ENCODE measurements at places on chromosomes 2 and 18.

GRCh38 chr18:23779696-23780303 lies 90.5 kb downstream of the LAMA3 start:
- DNase-seq, result no peak

GRCh38 chr2:78568782-78569373 lies 456.6 kb upstream of the REG3G start:
- no peak for DNase-seq

- DNase-seq, result no peak
These were observed 38.8 kb downstream of the ZNF519 start for GRCh38 chr18:14093307-14093915.

DNA sequence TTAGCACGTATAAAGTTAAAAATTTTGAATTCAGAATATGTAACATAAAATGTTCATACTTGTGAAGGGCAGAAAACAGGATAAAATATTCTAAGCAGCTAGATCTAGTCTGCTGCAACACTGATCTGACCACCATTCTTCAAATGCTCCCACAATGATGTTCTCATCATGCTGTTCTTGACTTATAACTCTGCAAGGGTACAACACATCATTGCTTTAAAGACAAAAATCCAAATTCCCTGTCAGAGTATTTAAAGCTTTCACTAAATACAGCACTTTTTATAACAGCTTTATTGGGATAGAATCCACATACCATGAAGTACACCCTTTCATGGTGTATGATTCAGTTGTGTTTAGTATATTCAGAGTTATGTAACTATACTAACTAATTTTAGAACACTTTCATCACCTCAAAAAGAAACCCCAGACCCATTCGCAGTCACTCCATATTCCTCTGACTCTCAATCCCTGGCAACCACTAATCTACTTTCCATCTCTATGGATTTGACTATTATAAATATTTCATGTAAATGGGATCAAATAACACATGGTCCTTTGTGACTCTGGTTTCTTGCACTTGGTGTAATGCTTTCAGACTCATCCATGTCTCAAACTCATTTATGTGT lies 56.4 kb downstream of the MAP4K3 start:
- DNase-seq, result no peak

GRCh38 chr2:135052997-135053474 lies 944 bp downstream of the RAB3GAP1 start:
- DNase-seq, result peak; percentile 8

DNA sequence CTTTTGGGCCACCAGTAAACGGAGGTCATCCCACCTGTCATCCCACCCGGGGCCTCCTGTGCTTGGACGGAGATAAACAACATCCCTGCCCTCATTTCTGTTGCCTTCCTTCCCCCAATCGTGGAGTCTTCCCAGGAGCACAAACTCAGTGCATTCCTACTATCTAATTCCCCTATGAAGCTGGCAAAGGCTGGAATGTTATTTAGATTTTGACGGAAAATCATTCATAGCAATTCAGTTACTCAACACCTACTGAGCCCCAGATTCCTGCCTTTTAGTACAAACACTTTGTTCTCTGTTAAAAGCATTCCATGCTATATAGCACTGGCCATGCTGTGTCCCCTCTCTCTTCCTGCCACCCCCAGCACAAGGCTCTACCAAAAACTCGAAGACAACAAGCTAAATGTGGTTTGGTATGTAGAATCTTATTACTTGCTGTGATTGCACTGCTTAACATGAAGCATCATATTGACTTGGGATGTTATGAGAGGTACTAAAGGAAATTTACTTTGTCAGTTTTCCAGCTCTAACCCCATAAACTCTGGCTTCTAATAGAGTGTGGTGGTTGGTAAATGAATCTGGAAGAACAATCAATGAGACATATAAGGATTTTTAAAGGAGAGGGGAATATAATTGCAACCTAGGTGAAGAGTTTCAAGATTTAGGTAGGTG lies 32.3 kb upstream of the IMPA2 start:
- DNase-seq, result no peak

DNA sequence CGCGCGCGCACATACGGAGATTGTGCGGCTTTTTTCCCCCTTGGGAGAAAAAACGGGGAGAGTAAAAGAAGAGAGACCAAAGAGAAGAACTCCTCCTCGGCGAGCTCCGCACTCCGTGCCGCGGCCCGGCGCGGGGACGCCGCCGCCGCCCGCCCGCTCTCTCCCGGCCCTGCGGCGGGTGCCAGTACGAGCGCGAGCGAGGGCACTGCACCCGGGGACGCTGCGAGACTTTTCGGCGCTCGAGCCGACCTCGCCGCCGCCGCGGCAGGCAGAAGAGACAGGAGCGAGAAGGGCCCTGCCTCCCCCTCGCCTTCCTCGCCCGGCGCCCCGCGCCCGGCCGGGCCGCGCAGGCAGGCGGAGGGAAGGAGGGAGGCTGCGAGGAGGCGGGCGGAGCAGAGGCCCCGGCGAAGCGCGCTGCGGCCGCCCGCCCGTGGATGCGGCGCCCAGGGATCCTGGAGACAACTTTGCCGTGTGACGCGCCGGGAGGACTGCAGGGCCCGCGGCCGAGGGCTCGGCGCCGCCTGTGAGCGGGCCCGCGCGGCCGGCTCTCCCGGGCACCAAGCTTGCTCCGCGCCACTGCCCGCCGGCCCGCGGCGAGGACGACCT lies 857 bp upstream of the INHBB start:
- peak; percentile 33 for DNase-seq

DNA sequence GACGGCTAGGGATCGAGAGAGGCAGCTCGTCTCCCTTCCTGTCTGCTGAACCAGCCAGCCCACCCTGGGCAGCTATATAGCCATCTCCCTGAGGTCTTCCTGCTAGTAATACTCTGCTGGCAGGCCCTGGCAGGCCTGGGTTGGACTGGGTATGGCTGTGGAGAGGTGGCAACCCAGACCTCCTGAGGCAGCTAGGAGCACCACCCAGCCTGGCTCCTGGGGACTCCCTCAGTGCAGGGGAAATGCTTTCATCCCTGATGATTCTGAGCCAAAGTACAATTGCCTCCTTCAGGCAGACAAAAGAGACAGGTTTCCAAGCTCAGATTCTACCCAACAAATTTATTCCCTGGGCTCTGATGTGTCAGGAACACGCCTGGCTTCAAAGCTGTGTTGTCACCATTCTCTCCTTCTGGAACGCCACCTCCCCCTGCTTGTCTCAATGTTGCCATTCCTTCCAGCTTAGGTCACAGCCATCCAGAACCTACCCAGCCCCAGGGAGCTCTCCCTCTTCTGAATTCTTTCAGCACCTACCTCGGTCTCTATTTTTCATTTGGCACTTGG lies 4.7 kb upstream of the DNAJB2 start:
- no peak for DNase-seq

DNA sequence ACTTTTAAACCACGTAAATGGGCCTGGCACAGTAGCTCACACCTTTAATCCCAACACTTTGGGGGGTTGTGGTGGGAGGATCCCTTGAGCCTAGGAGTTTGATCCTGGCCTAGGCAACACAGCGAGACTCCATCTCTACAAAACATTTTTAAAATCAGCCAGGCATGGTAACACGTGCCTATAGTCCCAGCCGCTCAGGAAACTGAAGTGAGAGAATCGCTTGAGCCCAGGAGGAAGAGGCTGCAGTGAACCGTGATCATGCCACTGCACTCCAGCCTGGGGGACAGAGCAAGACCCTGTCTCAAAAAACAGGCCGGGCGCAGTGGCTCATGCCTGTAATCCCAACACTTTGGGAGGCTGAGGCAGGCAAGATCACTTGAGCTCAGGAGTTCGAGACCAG lies 12.2 kb downstream of the ROCK1 start:
- no peak for DNase-seq

GRCh38 chr2:216987252-216987821 lies 127.5 kb upstream of the TNP1 start:
- no peak for DNase-seq

DNA sequence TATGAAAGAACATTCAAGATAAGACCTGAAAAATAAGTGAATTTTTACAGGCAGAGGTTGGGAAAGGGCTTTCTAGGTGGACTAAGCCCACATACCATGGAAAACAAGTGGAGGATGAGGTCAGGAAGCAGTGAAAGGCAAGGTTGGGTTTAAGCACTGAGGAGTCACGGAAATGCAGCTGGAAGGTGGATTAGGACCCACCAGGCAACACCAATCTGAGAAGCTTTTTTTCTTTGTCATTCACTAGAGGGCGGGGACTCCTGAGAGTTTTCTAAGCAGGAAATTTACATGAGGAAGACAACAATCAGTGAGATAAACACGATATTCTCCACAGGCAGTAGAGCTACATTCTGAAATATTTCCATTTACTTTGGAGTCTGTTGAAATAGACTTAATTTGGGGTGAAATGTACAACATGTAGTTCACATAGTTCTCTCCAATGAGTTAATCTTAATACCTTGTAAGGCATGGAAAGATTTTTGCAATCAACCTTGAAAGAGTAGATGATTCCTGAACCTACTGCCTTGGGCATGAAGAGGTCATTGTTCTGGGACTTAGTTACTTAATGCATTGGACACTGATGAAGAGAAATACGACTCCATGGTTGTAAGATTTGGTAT lies 40.7 kb downstream of the VIT start:
- no peak for DNase-seq

Measured in activated T-cell treated with anti-CD3 and anti-CD28 coated beads for 48 hours (primary cell).